ENCODE measurements at places on chromosomes 12 and 14. TPM values are rescaled to one million over a fixed set of nuclear protein-coding genes. Genes with fewer than 3 reads are reported as not detected.

BEGAIN gene
- not detected for total RNA-seq

HCFC2 gene
- total RNA-seq = 38.4 TPM

DTX1 gene
- 2.4 TPM for total RNA-seq

MIS18BP1 gene
- 8.7 TPM for total RNA-seq

C12orf43 gene
- 12.2 TPM for total RNA-seq

SLC10A1 gene
- total RNA-seq = not detected

GRCh38 chr12:21989819-21990412 lies 48.7 kb upstream of the ABCC9 start:
- H3K27ac ChIP-seq = no peak overlapping the region
- no peaks in the 10 kb centered on the region for H3K27me3 ChIP-seq
- DNase-seq = no peak
- H3K4me3 ChIP-seq = no peak overlapping the region

- no peaks in the 10 kb centered on the region for H3K4me1 ChIP-seq
- no peak overlapping the region for H3K27ac ChIP-seq
- no peak overlapping the region for H3K4me3 ChIP-seq
- no peaks in the 10 kb centered on the region for H3K27me3 ChIP-seq
- DNase-seq = peak; percentile 17
- no peaks in the 10 kb centered on the region for H3K36me3 ChIP-seq
These were observed 15.7 kb downstream of the ARL6IP4 start for GRCh38 chr12:122996188-122996601.

GRCh38 chr12:16756833-16757555 lies 151.0 kb upstream of the LMO3 start:
- H3K27ac ChIP-seq = no peak overlapping the region
- H3K36me3 ChIP-seq = no peaks in the 10 kb centered on the region
- no peaks in the 10 kb centered on the region for H3K27me3 ChIP-seq
- H3K4me3 ChIP-seq = no peak overlapping the region

GRCh38 chr12:82329508-82329907 lies 28.7 kb downstream of the CCDC59 start:
- no peaks in the 10 kb centered on the region for H3K4me1 ChIP-seq
- no peak overlapping the region for H3K4me3 ChIP-seq
- no peak overlapping the region for H3K27ac ChIP-seq
- no peaks in the 10 kb centered on the region for H3K27me3 ChIP-seq
- no peak for DNase-seq

- no peaks in the 10 kb centered on the region for H3K4me1 ChIP-seq
- no peaks in the 10 kb centered on the region for H3K36me3 ChIP-seq
- no peaks in the 10 kb centered on the region for H3K27me3 ChIP-seq
- H3K4me3 ChIP-seq = no peak overlapping the region
- no peak for DNase-seq
- no peak overlapping the region for H3K27ac ChIP-seq
These were observed 142.4 kb upstream of the SLC16A7 start for GRCh38 chr12:59453475-59453874.

DNA sequence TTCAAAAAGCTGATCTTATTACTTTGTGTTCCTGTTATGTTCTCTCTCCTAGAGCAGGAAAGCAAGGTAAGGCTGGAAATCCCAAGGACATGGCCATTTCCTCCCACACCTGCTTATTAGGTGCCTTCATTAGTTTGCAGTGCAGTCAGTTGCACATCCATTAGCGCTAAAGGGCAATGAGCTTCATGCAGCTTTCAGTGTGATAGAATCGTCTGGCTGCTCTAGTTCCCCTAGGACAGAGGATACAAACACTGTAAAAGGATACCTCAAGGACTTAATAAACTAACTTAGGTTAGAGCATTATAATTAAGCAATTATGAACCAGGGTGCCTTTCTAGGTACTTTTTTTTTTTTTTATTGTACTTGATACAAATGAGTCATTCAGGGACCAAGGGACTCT lies 21.1 kb downstream of the TMEM117 start:
- DNase-seq = no peak
- H3K27me3 ChIP-seq = no peaks in the 10 kb centered on the region
- no peaks in the 10 kb centered on the region for H3K36me3 ChIP-seq
- H3K4me3 ChIP-seq = no peak overlapping the region
- H3K27ac ChIP-seq = no peak overlapping the region

GRCh38 chr12:43098071-43098470 lies 453.9 kb downstream of the ADAMTS20 start:
- no peaks in the 10 kb centered on the region for H3K4me1 ChIP-seq
- no peak for DNase-seq
- no peaks in the 10 kb centered on the region for H3K36me3 ChIP-seq
- no peak overlapping the region for H3K27ac ChIP-seq
- H3K4me3 ChIP-seq = no peak overlapping the region
- no peaks in the 10 kb centered on the region for H3K27me3 ChIP-seq

DNA sequence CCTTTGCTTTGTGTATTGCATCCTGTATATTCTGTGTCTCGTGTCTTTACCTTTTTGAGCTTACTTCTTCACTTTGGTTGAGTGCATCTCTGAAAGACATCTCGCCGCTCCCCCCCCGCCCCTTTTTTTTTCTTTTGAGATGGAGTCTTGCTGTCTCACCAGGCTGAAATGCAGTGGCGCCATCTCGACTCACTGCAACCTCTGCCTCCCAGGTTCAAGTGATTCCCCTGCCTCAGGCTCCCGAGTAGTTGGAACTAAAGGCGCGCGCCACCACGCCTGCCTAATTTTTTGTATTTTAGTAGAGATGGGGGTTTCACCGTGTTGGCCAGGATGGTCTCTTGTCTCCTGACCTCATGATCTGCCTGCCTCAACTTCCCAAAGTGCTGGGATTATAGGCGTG lies 49.9 kb downstream of the DIP2B start:
- H3K4me3 ChIP-seq = no peak overlapping the region
- no peaks in the 10 kb centered on the region for H3K4me1 ChIP-seq
- H3K27ac ChIP-seq = no peak overlapping the region
- no peak for DNase-seq
- H3K27me3 ChIP-seq = no peaks in the 10 kb centered on the region
- H3K36me3 ChIP-seq = no peaks in the 10 kb centered on the region

DNA sequence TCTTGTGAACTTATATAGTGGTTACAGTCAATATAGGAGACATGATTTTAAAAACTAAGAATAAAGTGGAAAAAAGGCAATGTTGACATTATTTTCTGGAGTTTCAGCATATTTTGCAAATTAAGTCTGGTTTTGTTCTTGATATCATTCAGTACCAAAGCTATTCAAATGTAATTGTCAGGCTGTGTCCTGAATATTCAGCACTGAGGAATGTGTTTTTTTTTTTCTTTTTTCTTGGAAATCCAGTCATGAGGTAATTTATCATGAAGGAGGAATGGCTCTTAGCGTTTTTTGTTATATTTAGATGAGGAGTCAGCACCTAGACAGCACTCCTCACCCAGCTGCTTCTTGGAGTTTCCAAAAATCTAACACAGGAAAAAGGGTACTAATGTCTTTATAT lies 225.5 kb downstream of the CCDC91 start:
- peak overlapping the region; percentile 55 for H3K27ac ChIP-seq
- H3K4me3 ChIP-seq = no peak overlapping the region
- H3K36me3 ChIP-seq = no peaks in the 10 kb centered on the region
- DNase-seq = no peak
- no peaks in the 10 kb centered on the region for H3K4me1 ChIP-seq
- H3K27me3 ChIP-seq = no peaks in the 10 kb centered on the region

GRCh38 chr14:75283833-75284563 lies 5.4 kb downstream of the FOS start:
- H3K27ac ChIP-seq = no peak overlapping the region
- peaks cover 7% of the 10 kb centered on the region for H3K4me1 ChIP-seq
- no peaks in the 10 kb centered on the region for H3K36me3 ChIP-seq
- H3K27me3 ChIP-seq = no peaks in the 10 kb centered on the region
- no peak for DNase-seq

- H3K36me3 ChIP-seq = no peaks in the 10 kb centered on the region
- H3K4me1 ChIP-seq = no peaks in the 10 kb centered on the region
- no peak overlapping the region for H3K27ac ChIP-seq
- no peak overlapping the region for H3K4me3 ChIP-seq
- DNase-seq = no peak
- H3K27me3 ChIP-seq = no peaks in the 10 kb centered on the region
These were observed 25.4 kb upstream of the ATXN2 start for GRCh38 chr12:111624540-111624939.

DNA sequence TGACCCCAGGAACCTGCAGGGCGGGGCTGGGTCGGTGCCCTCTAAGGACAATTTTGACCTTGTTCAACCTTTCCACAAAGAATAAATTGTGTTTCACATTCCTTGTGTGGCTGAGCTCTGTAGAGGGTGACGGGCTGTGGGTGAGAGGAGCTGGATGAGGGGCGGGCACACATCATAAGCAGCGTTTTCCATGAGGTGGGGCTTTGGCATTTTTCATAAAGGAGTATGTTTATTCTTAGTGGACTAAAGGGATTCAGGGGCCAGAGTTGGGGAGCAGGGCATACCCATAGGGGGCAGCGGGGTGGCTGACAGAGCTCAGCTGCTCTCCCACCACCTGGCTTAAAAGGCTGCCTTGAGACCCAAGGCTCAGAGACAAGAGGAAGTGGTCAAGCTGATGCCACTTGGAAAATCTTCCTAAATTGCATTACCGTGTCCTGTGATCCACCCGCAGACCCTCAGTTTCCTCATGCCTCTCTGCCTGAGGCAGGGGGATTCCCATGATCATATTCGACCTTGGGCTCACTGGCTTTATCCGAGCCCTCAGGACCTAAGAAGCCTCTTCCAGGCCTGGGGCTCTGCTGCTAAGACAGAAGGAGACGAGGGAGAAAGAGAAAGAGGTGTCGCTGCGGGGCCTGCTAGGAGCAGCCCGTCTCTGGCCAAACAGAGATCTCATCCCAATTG lies 11.4 kb downstream of the MMP14 start:
- DNase-seq = peak; percentile 42
- H3K4me1 ChIP-seq = peaks cover 69% of the 10 kb centered on the region
- H3K27ac ChIP-seq = peak overlapping the region; percentile 96
- H3K4me3 ChIP-seq = peak overlapping the region; percentile 2
- H3K36me3 ChIP-seq = no peaks in the 10 kb centered on the region

DNA sequence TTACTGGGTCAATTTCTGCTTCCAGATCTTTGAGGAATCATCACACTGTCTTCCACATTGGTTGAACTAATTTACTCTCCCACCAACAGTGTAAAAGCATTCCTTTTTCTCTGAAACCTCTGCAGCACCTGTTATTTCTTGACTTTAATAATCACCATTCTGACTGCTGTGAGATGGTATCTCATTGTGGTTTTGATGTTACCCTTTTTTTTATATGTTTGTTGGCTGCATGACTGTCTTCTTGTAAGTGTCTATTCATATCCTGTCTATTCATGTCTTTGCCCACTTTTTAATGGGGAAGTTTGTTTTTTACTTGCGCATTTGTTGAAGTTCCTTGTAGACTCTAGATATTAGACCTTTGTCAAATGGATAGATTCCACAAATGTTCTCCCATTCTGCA lies 324.9 kb downstream of the NAV3 start:
- DNase-seq = no peak
- H3K4me3 ChIP-seq = no peak overlapping the region
- H3K36me3 ChIP-seq = no peaks in the 10 kb centered on the region

GRCh38 chr12:67362526-67362925 lies 93.4 kb downstream of the CAND1 start:
- H3K4me3 ChIP-seq = no peak overlapping the region
- H3K27ac ChIP-seq = no peak overlapping the region
- H3K4me1 ChIP-seq = no peaks in the 10 kb centered on the region

DNA sequence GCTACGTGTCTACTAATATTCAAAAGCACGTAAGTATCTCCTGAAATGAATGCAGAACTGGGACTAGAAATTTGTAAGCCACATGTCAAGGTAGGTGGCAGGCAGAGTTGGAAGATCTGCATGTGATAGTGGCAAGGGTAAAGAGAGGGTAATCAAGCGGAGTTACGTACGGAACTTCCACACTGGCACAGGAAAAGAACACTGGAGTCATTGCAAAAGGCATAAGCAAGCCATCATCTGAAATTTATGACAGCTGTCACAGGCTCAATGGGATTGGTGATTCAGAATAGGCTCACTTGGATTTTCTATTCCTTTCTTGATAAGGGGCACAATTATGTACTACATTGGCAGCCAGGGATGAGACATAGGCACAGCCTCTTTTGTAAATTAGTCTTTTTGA lies 245.3 kb downstream of the PDZRN4 start:
- H3K4me1 ChIP-seq = no peaks in the 10 kb centered on the region
- H3K27ac ChIP-seq = no peak overlapping the region
- no peak for DNase-seq
- H3K36me3 ChIP-seq = no peaks in the 10 kb centered on the region
- no peaks in the 10 kb centered on the region for H3K27me3 ChIP-seq

- H3K4me3 ChIP-seq = no peak overlapping the region
- DNase-seq = no peak
- no peaks in the 10 kb centered on the region for H3K4me1 ChIP-seq
- H3K27me3 ChIP-seq = no peaks in the 10 kb centered on the region
These were observed 17.8 kb upstream of the GAS2L3 start for GRCh38 chr12:100555722-100556121.

Measured in uterus (tissue), 4 donors.